Thoracic aorta (tissue), 2 donors: ENCODE measurements at places on chromosomes 6 and 20.

GRCh38 chr6:33839399-33840047 is 35.7 kb upstream of the MLN start:
- DNase-seq: no peak

- no peak for DNase-seq
These were observed 147.6 kb downstream of the KIF6 start for GRCh38 chr6:39577446-39578165.

- no peak for DNase-seq
These were observed 8.2 kb downstream of the POU3F2 start for GRCh38 chr6:98842342-98843180.

GRCh38 chr20:33521461-33521860 is 31.6 kb downstream of the CBFA2T2 start:
- DNase-seq: no peak

DNA sequence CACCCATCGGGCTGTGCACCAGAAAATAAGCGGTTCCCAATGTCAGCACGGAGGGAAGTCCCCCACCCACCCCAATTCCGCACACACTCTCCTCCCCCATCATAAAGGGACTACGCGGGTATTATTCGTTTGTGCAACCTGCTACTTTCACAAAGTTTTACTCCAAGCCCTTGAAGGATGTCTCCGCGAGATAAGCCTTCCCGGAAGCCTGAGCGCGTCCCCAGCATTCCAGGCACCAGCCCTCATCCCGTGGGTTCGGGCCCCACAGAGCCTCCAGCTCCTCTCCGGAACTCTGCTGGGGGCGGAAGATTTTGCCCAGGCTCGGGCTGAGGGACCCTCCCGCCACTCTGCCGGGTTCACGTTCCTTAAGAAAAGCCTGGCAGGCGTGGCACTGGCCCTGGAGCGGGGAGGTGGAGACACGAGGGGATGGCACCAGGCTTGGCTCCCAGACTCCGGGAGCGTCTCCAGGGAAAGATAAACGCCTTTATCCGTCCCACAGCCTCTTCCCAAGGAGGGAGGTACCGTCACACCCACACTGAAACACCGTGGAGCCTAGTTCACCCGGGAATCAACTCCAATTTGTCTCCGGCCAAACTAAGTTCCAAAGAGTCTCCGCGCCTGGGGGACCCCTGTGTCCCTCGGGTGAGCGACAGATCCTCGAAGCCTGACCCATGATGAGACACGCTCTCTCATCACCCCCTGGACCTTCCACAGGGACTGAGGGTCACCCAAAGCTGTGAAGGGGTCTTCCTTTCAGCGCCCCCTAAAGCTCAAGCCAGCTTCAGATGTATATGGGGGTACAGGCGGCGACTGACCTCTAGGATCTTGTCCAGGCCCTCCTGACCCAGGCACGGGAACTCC is 934 bp downstream of the KCNK5 start:
- no peak for DNase-seq

DNA sequence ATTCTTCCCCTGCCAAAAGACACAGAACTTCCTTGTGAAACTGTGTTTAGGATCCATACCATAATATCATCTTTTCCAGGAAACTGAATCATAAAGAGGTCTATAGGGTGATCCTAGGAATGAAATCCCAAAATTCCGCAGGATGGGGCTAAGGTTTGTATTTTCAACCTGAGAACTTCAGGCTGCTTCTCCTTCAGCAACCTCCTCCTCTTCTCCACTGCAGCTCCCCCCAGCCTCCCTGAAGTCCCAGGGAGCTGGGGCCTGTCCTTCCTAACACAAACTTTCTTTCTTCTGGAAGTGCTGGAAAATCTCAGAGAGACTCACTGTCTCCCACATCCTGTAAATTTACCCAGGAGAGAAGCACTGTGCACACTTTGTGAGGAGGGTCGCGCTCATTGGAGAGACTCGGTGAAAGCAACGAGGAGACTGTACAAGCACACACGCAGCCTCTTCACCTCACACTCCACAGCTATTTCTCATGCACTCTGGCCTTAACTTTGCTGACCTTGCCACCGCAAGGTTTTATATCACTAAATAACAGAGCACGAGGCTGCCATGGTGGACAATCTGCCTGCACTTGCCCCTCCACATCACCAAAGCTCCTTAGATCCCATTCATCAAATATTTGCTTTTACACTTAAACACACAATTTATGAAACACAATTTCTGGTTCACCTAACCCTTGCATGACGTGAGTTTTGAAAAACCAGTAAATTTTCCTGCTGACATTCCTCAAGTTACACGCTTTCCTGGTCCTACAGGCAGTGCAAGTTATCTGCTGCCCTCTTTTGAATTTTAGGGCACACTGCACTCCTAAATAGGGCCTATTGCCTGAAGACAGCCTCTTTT is 14.3 kb downstream of the ID4 start:
- no peak for DNase-seq

- no peak for DNase-seq
These were observed 89.0 kb upstream of the CCDC167 start for GRCh38 chr6:37588735-37589108.

GRCh38 chr6:81800666-81801065 is 48.2 kb upstream of the TENT5A start:
- DNase-seq: no peak

GRCh38 chr20:34829191-34829590 is 3.7 kb upstream of the NCOA6 start:
- DNase-seq: no peak

- DNase-seq: no peak
These were observed 34.9 kb downstream of the RNF24 start for GRCh38 chr20:3980260-3981131.

GRCh38 chr20:56574531-56575142 is 41.6 kb downstream of the FAM209B start:
- no peak for DNase-seq

GRCh38 chr20:43949741-43950618 is 35.3 kb downstream of the TOX2 start:
- no peak for DNase-seq

GRCh38 chr6:53616450-53617357 is 48.9 kb downstream of the KLHL31 start:
- no peak for DNase-seq

DNA sequence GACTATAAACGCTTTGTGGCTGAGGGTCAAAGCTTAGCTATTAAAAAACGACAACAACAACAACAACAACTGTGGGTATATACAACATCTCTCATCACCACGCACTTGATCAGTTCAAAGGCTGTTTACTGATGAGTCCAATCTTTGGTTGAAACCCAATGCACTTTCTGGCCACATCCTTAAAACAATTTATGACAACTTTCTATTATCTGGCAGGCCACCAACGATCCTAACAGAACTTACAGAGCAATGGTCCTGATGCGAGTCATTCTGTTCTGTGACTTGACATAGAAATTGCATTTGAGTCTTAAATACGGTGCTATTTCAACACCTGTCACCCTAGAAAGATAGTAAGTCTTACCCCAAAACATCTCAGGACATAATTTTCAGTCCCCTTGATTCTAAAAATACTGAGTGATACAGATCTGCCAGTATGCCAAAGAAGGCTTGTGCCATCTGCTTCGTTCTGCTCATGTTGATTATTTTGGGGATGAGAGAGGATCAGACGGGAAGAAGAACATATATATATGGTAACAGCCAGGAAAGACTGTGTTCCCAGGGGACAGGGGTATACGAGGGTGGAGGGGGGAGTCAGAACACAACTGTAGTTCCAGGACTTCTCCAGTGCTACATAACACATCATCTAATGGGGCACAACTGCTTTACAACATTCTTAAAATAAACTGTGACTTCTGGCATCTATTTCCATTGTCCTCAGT is 55.8 kb downstream of the PLAGL1 start:
- no peak for DNase-seq

GRCh38 chr6:87276624-87277023 is 45.8 kb upstream of the SMIM8 start:
- no peak for DNase-seq

DNA sequence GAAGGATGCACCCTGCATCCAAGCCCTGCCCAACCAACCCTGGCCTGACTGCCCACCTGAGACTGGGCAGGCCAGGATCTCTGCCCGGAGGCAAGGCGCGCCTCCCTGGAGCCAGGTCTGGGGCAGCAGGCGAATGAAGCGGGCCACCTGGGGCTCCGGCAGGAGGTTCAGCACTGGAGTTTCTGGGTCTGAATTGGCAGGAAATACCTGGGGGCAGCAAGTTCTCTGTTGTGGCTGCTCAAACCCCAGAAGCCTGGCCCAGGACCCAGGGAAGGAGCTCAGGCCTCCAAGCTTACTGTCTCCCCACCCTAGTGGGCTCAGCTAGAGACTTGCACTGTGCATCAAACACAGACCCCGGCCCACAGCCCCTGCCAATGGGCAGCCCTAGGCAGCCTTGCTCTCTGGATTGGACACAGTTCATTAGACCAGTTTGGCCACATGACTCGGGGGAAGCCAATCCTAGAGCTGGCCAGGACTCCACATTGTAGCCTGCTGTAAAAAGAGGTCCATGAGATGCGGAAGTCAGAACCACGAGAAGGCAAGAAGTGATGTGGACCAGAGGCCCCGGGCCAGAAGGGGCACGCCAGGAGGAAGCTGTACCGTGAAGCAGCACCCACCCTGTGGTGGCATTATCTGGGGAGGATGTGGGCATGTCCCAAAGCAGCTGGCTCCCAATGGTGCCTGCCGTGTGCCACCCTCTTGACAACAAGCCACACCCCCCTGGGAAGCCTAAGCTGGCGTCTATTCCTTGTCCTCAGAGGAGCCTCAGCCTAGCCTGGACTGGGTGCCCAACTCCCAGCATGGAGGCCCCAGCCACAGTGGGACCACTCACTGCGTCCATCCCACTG is 3.1 kb downstream of the CPXM1 start:
- DNase-seq: no peak

- no peak for DNase-seq
These were observed 31.1 kb downstream of the CEBPB start for GRCh38 chr20:50221501-50222308.

DNA sequence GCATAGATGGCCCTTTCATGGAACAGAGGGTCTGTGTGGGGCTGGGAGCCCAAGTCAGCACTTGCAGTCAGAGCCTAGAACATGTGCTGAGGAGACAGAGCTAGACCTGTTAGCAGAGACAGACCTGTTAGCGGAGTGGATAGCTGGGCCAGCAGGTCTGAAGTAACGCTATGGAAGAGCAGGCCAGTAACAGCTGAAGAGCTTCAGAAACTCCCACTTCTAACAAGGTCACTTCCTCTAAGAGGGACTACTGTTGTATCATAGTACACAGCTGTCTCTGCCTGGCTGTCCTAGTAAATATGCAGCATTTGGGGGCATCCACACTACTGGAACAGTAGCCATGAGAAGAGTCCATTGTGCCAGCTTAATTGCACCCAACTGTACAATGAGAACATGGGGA is 41.2 kb upstream of the POLR1H start:
- no peak for DNase-seq

- no peak for DNase-seq
These were observed 51.9 kb upstream of the GNRH2 start for GRCh38 chr20:2991532-2991931.

DNA sequence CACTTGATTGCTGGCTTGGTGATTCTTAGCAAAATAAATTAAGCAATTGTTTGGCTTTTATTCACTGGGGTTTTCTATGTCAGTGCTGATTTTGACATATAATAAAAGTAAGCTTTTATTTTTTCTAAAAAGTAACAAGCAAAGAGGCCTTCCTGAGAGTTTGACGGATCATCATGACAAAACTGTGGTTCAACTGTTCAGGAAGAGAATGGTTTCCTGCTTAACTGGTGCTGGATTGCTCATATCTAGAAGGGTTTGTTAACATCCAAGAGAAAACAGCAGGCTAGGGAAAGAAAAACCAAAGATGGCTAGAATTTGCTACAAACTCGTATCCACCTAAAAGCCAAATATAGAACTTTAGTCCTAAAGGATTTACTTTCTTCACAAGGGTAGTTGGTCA is 21.2 kb downstream of the SERPINB1 start:
- DNase-seq: no peak

GRCh38 chr20:19885939-19886660 is 128.0 kb downstream of the RIN2 start:
- DNase-seq: no peak

DNA sequence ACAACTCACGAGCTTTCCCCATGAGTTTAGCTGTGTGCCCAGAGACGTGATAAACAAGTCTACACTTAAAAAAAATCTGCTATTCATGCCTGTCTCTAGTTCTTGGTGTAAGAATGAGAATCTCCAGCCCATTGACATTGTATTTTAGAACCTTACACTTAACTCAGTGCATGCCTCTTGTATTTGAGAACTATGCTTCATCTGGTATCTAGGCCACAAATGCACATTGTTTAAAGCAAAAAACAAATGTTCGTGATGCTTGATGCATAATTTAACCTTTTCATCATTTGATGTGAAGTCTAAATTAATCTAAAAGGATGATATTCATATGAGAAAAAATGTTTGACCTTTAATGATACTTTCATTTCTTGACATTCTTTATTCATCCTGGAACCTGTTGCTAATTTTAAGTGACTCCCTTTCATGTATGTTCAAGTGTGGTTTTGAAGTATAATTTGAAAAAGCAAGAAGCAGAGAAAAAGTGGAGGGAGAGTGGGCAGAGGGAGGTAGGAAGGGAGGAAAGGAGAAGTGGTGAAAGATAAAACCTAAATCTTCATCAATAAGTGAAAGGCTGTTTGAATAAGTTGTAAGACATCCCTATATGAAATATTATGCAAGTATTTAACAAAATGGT is 116.9 kb downstream of the PFDN4 start:
- DNase-seq: no peak

GRCh38 chr6:90922325-90922724 is 335.5 kb upstream of the MAP3K7 start:
- no peak for DNase-seq

- DNase-seq: no peak
These were observed 789.7 kb downstream of the FRK start for GRCh38 chr6:115270953-115271352.

GRCh38 chr6:120392941-120393340 is 941.3 kb downstream of the TBC1D32 start:
- no peak for DNase-seq

DNA sequence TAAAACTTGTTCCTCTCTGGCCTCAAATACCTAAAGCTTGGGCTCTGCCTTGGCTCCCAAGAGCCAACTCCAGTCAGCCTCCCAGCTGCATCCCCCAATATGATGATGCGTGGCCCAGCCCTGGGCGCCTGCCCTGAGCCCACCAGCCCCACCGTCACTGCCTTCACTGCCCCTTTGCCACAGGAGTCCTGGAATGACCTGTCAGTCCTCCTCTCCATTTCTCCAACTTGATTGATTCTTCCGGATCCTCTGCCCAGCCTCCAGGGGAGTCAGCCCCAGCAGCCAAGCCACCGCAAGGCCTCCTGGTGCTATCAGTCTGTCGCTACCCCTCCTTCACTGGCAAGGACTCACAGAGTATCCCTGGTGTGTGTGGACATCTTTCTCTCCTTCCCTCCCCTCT is 96.7 kb upstream of the PMEPA1 start:
- DNase-seq: no peak

GRCh38 chr6:31826793-31827285 is 699 bp upstream of the HSPA1B start:
- peak; percentile 60 for DNase-seq

GRCh38 chr20:60591172-60591799 is 633.1 kb downstream of the CDH26 start:
- no peak for DNase-seq
